Activated CD4-positive, alpha-beta T cell treated with anti-CD3 and anti-CD28 coated beads for 24 hours (primary cell): ENCODE measurements at places on chromosomes 6 and 20.

- DNase-seq = no peak
Measured at GRCh38 chr6:168286116-168286515, 33.5 kb downstream of the DACT2 start.

DNA sequence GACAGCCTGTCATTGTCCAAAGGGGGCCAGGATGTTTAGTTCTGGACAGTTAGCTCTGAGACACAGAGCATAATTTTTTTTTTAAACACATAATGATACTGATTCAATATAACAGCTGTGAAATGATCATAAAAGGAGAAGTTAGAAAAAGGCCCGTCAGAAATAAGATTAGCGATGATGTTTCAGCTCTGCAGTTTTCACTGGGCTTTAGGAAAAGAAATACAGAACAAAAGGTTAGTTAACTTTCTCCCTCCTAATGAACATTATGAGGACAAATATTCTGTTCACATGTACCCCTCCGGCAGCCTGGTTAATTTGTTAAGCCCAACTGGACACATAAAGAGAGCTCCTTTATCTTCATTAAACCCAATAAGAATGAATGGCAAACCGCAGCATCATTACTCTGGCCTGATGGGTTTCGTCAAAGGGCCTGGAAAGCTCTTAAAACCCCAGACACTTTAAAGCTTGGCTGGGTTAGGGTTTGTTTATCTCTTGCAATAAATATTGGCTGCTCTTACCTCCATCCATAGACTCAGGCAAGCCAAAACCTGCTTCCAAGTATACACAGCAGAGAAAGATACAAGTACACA lies 394.6 kb downstream of the KIF16B start:
- DNase-seq = no peak

GRCh38 chr20:51584116-51584515 lies 41.6 kb upstream of the NFATC2 start:
- DNase-seq = no peak

DNA sequence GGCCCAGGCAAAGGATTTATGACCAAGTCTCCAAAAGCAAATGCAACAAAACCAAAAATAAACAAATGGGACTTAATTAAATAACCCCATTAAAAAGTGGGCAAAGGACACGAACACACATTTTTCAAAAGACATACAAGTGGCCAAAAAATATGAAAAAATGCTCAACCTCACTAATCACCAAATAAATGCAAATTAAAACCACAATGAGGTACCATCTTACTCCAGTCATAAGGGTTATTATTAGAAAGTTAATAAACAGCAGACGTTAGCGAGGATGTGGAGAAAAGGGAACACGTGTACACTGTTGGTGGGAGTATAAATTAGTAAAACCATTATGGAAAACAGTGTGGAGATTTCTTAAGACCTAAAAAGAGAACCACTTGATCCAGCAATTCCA lies 71.1 kb downstream of the CEP162 start:
- no peak for DNase-seq

- no peak for DNase-seq
Measured at GRCh38 chr20:38995536-38996044, 33.4 kb downstream of the DHX35 start.

GRCh38 chr6:95648636-95649035 lies 71.3 kb downstream of the MANEA start:
- DNase-seq = no peak

DNA sequence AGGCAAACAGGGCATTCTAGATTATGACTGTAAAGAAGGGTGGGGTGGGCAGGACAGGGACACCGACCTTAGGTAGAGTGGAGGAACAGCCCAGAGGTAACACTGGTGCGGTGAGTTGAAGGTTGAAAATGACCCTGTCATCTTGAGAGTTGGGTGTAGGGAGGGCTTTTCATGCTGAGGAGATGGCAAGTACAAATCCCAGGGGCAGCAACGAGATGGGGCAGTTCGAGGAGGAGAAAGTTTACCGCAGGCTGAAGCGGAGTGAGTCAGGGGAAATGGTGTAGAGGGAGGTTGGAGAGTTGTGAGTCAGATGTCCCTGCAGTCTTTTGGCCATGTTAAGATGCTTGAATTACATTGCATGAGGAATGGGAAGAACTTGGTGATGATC lies 101.1 kb downstream of the HIVEP1 start:
- DNase-seq = no peak

DNA sequence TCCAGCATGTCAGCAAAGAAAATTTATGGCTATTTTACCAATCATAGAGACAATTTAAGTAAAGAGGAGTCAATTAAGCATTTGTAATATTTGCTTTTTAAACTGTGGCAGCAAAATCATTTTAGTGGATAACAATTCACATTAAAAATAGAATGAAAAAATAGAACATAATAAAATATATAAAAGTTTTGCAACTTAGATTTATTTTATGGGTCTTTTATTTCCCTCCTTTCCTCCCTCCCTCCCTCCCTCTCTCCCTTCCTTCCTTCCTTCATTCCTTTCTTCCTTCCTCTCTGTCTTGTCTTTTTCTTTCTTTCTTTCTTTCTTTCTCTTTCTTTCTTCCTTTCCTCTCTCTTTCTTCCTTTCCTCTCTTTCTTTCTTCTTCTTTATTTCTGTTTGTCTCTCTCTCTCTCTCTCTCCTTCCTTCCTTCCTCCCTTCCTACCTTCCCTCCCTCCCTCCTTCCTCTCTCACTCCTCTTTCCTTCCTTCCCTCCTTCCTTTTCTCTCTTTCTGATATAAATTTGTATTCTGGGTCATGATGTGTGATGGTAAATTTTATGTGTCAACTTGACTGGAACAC lies 610.9 kb upstream of the CITED2 start:
- DNase-seq = no peak

DNA sequence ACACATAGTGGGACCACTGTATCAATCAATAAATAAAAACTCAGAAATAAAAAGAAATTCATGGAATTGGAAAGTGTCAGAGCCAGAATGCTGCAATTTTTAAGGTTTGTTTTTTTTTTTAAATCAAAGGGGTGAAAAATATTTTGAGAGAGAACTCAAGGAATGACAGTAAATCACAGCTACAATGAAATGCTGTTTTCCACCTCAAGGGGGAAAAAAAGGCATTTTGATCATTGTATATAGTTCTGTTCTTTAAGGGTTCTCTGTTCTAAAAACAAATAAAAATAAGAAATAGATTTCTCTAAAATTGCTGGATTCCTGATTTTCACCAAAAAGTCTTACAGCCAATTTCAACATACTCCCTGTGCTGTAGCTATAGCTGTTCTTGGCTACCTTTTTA lies 24.5 kb downstream of the FAXC start:
- no peak for DNase-seq

DNA sequence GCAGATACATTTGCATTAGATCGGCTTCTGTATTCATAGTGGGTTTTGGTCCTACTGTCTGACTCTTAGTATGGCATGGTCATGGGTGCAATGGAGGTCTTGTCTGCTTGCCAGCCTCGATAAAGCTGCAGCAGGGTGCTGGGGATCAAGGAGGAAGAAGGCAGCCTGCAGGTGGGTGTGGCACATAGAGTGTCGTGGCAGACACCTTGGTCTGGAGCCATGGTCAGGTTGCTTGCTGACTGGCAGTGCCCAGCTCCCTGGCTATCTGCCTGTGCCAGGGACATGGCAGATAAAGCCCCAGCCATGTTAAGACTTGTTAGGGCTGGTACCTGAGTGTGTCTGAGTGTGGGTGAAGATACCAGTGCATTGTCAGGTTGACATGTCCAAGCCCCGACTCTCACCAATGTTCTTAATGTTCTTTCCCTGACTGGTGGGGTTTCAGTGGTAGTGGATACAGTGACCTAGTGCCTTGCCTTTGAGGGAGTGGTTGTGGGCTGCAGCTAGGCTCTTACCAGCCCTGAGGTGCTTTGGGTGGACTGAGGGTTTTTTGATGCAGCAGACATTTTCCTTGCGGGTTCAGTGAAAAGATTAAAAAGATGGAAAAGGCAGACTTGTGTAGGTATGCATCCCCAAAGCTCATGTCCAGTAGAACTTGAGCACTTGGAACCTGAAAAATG lies 1.8 kb downstream of the FAM83D start:
- DNase-seq = no peak

GRCh38 chr6:43923376-43924221 lies 153.6 kb downstream of the VEGFA start:
- no peak for DNase-seq

DNA sequence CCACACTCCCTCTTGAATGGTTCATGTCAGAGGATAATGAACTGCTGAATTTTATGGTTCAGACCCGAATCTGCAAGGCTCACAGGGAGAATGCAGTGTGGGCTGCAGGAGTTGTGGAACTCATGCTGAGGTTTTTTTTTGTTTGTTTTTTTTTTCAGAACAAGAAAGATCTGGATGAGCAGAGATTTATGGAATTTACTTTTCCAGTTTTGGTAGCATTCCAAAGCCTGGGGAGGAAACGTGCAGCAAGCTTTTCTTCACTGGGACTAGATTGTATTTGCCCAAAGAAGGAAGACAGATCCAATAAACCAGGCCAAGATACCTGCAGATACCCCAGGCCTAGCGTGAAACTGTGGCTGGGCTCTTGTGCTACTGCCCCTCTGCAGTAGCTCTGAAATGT lies 223.9 kb upstream of the TAB2 start:
- no peak for DNase-seq

DNA sequence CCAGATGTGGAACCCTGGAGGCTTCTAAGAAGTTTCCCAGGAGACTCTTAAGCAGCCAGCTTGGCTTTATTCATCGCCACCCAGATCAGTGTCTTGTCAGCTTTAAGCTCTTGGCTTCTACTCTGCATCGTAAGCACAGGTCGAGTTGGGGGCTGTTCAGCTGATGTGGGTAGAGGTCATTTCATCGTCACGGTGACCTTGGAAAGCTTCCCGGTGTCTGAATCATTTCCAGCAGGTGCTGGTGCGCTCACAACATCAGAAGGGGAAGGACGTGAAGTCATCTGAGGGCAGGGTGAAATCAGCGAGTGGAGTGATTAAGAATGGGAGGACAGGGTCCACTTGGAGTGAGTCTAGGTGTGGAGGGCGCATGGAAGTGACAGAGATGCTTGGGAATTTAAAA lies 112.6 kb downstream of the SASH1 start:
- no peak for DNase-seq

- DNase-seq = no peak
Measured at GRCh38 chr6:100163035-100163434, 169.0 kb upstream of the MCHR2 start.

- no peak for DNase-seq
Measured at GRCh38 chr20:56755201-56755600, 126.1 kb downstream of the TFAP2C start.

DNA sequence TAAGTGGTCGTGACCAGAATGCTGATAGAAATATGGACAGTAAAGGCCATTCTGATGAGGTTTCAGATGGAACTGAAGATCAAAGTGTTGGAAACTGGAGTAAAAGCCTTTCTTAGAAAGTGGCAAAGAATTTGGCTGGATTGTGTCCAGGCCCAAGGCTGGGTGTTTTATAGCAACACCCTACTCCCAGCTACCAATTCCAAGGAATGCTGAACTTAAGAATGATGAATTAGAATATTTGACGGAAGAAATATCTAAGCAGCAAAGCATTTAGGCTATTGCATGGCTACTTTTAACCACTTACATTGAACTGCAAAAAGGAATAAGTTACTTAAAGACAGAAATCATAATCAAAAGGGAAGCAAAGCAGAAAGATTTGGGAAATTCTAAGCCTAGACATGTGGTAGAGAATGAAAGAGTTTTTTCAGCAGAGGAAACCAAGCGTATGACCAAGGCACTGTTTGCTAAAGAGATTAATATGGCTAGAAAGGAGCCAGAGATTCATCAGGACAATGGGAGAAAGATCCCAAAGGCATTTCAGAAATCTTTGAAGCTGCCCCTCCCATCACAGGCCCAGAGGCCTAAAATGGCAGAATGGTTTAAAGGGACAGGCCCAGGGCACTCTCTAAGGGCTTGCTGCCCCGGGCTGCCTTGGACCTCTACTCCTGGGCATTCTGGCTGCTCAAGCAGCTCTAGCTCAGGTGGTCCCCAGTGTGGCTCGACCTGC lies 25.8 kb downstream of the SDHAF4 start:
- DNase-seq = no peak

DNA sequence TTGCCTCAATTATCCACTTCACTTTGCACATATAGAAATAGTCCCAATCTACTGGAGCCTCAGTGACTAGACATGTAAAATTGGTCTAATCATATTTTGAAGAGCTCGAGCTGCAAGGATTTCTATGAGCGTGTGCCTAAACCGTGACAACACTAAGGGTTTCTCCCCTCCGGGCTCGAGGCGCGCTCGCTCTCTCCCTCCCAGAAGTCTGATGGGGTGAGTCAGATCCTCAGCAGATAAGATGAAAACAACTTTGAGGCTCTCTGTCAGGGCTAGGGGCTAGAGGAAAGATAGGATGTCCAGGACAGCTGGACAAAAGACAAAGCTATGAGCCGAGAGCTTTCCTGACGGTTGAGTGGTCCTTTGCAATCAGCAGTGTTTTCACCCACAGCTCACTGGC lies 16.8 kb downstream of the GNAS-AS1 start:
- DNase-seq = no peak

DNA sequence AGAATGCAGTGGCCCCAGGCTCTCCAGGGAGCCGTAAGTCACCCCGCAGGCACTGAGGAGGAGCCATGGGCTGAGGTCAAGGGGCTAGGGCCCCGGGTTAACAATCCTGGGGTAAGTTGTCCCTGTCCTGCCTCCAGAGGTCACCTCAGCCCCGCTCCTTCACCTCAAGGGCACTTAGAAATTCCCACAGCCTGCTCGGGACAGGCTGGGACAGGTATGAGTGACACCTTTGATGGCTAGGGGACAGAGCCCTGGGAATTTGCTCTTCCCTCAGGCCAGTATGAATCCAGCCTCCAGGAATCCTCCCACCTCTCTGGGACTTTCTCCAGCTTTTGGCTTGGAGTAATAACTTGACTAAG lies 3.5 kb upstream of the GRM4 start:
- DNase-seq = no peak

GRCh38 chr6:14095437-14095836 lies 22.1 kb upstream of the CD83 start:
- no peak for DNase-seq

DNA sequence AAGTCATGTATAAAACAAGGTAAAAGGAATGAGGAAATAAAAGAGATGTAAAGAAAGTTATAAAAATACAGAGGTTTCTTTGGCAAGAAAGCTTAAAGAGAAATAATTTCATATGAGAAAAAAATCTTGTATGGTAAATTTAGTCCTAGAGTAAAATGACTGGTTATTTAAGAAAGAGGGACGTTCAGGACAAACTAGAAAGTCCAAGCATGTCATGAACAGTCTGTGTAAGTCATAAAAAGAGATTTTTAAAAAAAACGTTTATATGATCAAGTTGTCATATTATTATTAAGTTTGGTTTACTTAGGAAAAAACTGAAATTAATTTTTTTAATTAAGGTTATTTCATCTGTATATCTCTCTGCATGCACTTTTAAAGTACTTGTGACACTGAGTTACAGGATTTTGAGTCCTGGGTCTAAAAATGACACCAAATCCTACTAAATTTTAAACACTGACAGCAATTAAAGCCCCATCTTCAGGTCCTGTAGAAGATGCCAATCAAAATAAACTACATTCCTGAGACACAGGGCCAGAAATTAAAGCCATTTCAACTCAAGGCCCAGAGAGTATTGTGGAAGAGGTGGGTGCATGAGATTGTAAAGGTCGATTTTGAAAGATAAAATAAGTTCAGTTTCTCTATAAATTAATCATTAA lies 62.4 kb downstream of the AGPAT4 start:
- no peak for DNase-seq

- DNase-seq = no peak
Measured at GRCh38 chr20:36411861-36412454, 105.8 kb downstream of the DLGAP4 start.
